ENCODE measurements at places on chromosomes 7 and 10.

- DNase-seq, result peak; percentile 12
Measured at GRCh38 chr7:26279405-26279804, 12.3 kb upstream of the SNX10 start.

- DNase-seq, result no peak
Measured at GRCh38 chr7:32916006-32916405, 24.4 kb upstream of the KBTBD2 start.

- peak; percentile 8 for DNase-seq
Measured at GRCh38 chr7:11623093-11623678, 208.8 kb downstream of the THSD7A start.

GRCh38 chr7:16531707-16532106 lies 5.1 kb downstream of the LRRC72 start:
- no peak for DNase-seq

GRCh38 chr7:105559926-105560325 lies 21.4 kb downstream of the EFCAB10 start:
- DNase-seq, result no peak

DNA sequence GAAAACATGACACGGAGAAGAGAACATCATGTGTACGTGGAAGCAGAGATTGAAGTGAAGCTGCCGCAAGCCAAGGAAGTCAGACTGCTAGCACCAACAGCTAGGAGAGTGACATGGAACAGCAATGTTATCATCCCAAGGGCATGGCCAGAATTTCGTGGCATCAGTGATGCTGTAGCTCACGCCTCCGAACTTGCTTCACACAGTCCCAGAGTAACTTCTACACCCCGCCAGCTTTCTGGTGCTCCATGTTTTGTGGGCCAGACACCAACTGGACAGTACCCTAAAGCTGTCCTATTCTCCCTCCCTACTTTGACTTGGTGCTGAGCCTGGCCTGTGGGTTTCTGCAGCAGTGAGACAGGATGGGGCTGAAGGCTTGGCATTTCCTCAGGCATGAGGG lies 33.0 kb upstream of the EMX2 start:
- no peak for DNase-seq

DNA sequence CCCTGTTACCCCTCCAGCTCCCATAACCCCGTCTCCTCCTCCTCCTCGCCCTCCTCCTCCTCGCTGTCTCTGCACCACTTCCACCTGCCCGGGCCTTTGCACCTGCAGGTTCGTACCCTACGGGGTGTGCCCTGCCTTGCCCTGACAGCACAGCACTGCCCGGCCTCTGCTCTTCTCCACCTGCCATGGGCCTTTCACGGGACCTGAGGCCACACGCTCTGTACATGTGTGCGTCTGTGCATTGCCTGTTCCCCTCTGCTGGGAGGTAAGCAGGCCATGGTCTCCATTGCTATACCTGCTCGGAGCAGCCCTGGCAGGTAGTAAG lies 40.0 kb downstream of the MICALL2 start:
- no peak for DNase-seq

DNA sequence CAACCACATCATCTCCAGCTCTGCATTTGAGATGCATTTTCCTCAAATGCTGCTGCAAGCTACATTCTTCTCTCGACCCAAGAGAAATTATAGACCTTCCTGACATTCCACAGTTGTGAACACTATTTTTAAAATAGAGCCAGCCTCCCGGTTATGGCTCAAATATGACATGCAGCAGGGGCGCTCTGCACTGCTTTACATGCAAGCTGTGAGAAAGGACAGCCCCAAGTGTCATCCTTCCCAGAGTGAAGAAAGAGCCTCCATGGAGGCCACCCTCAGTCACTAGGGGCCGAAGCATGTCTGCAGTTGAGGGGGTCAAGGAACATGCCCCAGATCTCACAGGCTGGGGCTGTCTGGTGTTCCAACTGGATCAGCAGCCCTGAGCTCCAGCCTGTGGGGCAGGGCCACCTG lies 63.9 kb upstream of the CHST15 start:
- no peak for DNase-seq

GRCh38 chr10:49398000-49398861 lies 2.3 kb upstream of the DRGX start:
- DNase-seq, result peak; percentile 29

DNA sequence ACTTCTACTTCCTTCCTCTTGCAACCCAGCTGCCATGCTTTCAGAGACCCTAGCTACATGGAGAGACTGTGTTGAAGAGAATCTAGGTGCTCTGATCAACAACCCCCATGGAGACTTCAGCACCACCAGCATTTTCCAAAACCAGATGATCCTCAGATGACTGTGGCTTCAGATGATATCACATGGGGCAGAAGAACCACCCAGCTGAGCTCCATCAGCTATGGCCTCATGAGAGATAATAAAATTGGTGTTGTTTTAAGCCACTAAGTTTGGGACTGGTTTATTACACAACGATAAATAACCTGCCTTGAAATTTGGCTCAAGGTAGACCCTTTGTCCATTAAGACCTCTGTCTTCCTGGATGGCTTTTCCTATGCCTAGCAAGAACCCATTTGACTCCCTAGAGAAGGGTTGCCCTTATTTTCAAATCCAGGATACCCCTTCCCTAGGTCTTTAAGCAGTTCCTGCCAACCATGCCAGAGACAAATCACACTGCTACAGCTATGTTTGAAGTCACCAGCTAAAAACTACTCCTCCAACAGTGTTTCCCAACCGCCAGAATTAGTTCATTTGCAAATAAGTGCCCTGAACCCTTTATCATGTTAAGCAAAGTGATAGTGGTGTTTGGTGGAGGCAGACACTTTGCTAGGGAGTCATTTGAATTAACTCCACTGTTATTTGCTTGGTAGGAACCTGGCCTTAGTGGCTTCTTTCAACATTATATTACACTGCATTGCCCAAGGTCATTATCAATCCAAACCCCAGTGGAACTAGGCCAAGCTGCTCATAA lies 136.9 kb upstream of the PALS2 start:
- no peak for DNase-seq

DNA sequence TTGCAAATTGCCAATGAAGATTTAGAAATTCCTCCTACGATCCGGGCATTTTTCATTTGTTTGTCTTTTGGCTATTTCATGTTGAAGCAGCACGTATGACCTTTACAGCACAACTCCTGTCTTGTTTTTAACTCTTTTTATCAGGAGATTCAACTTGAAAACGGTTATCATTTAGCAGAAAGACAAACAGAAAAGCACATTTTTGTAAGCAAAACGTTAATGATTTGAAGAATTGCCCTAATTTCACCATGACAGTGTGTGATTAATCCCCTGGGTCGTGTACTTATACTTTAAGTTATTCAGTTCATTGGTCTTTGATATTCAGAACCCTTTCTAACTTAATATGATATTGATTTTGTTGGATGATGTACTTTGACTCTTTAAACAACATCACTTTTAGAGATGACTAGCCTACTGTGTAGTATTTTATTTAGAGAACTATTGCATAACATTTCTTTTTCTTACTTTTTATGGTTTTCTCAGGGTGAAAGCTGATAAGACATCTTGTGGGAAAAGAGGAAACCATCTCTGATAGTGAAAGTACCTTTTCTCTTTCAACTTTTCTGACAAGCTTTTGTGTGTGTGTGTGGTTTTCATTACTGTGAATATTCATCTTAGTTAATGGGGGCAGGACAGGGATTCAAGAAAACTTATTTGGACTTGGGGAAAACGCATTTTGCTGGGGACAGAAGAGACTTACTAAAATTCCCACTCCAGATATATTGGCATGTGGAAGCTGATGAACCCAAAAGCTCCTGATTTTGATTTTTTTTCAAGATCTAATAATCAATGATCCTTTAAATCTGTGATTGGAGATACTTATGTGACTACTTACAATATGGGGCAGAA lies 8.1 kb downstream of the HHEX start:
- peak; percentile 23 for DNase-seq

DNA sequence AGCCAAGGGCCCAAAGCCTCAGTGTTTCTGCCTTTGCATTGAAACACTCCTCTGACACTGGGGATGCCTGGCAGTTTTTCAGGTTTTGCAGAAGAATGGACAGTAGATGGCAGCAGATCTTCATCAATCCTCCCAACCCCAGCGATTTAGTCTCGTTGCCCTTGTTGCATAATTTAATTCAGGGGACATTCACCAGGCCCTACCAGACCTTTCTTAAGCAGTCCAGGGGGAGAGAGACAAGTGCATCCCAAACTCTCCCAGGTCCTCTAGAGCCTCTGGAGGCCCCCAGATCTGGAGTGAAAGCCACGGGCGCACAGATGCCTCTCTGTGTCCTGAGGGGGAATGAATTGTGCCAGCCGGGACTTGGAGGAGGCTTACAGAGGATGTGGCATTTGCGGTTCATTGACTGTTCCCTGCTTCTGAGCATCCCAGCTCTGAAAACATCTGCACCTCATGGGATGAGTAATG lies 29.6 kb downstream of the MINDY4 start:
- peak; percentile 79 for DNase-seq

DNA sequence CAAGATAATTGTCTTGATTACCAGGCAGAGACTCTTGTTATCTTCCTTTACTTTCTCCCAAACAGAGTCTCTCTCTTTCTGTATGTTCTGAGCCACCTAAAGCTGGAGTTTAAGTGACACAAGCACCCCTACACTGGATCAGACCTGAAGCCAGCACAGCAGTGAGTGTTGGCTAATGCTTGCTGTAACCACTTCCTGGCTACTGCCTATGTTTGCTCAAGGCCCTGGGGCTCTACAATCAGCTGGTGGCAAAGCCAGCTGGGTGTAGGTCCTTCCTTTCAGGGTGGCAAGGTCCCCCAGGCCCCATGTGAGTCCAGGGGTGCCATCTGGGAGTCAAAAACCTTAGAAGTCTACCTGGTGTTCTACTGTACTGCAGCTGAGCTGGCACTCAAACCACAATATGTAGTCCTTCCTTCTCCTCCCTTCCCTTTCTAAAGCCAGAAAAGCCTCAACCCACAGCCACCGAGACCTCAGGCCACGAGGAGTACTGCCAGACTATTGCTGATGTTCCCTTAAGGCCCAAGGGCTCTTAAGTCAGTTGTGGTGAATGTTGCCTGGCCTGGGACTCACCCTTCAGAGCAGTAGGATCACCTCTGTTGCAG lies 416.3 kb downstream of the ADRA2A start:
- DNase-seq, result no peak

DNA sequence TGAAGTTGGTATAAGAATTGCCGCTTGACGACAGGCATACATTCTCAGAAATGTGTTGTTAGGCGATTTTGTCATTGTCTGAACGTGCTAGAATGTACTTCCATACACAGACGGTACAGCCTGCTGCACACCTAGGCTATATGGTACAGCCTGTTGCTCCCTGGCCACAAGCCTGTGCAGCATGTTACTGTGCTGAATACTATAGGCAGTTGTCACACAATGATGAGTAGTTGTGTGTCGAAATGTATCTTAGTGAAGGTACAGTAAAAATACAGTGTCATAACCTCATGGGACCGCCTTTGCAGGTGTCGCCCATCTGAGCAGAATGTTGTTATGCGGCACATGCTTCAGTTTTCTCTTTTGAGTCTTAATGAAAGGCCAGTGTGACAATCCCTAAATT lies 66.5 kb downstream of the SHH start:
- DNase-seq, result no peak

DNA sequence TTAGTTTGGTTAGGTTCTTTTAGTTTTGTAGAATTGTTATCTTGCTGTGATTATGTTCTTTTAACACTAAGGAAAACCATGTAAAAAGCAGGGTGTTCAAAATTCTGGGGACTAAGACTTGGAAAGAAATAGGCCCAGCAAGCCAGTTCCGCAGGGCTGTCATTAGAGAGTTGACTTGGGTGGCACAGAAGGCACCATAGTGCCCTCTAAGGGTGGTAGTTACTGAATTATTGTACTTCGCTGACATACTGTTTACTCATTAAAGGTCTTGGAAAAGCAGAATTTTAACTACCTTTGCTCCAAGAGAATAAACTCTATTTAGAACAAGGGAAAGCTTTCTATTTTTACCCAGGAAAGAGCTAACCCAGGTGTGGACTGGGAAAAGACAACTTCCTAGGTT lies 86.5 kb downstream of the OTUD1 start:
- DNase-seq, result peak; percentile 4

Data from A549 (cell line).